ENCODE measurements at places on chromosomes 2 and 18.

DNA sequence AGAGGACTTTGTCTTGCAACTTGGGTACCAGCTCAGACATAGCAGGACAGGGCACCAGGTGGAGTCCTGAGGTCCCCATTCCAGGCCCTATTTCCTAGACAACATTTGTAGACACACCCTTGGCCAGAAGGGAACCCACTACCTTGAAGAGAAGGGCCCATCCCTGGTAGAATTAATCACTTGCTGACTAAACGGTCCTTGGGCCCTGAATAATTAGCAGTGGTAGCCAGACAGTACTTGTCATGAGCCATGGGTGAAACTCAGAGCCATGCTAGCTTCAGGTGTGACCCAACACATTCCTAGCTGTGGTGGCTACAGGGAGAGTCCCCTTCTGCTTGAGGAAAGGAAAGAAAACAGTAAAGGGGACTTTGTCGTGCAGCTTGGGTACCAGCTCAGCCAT is 28.5 kb upstream of the ACTR2 start:
- no peak for DNase-seq

DNA sequence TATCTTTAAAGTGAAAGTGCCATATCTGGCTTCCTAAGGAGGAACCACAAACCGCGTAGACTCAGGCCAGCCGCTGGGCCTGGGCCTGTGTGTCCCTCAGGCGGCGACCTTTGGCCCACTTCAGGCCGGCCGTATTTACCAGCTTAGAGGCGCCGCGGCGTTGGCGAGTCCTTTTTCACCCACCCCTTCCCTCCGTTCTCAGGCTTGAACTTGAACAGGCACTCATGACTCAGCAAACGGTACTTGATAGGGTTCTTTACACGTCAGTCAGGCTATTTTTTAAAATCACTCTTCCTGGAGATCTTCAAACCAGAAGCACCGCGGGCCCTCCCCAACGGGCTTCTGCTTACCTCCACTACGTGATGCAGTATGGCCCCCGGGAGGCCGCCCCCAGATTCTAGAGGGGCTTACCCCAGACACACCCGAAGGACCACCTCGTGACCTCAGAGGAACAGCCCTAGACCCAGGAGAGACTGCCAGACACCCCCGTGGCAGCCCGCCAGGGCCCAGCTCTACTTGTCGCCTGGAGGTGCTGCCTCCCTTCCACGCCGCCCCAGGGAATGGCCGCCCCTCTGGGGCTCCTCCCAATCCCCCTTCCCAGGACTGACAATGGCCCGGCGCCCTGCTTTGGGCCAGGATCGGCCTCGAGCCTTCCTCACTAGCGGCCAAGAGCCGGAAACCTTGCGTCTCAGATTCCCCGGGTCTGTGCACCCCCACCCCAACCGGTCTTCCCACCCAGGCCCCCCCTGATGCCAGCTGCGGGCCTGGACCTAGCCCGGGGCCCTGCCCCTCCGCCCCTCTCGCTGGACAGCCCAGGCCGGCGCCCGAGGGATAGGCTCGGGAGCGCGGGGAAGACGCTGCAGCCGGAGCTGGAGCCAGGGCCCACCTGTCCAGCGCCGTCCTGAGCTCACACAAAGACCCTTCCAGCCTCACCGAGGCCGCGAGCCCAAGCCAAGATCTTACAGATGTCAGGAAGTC is 33.8 kb upstream of the IMPA2 start:
- peak; percentile 7 for DNase-seq

- DNase-seq: no peak
Measured at GRCh38 chr2:148184976-148185375, 164.1 kb downstream of the MBD5 start.

DNA sequence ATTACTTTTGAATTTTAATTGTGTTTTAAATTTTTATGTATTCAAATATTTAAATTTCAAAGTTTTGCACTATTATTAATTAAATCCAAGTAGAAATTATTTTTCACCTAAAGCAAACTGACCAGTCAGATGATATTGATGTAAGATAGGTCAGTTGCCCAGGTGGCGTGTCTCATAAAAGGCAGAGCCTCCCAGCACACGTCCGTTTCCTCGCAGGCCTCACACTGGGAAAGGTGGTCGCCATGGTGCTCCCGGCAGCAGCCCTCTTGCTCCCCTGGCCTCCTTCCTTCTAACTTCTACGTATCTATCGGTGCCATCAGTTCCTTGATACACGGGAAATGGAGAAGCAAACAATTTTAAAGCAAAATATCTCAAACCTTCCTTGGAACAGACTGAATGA is 516.8 kb downstream of the GALR1 start:
- DNase-seq: no peak

DNA sequence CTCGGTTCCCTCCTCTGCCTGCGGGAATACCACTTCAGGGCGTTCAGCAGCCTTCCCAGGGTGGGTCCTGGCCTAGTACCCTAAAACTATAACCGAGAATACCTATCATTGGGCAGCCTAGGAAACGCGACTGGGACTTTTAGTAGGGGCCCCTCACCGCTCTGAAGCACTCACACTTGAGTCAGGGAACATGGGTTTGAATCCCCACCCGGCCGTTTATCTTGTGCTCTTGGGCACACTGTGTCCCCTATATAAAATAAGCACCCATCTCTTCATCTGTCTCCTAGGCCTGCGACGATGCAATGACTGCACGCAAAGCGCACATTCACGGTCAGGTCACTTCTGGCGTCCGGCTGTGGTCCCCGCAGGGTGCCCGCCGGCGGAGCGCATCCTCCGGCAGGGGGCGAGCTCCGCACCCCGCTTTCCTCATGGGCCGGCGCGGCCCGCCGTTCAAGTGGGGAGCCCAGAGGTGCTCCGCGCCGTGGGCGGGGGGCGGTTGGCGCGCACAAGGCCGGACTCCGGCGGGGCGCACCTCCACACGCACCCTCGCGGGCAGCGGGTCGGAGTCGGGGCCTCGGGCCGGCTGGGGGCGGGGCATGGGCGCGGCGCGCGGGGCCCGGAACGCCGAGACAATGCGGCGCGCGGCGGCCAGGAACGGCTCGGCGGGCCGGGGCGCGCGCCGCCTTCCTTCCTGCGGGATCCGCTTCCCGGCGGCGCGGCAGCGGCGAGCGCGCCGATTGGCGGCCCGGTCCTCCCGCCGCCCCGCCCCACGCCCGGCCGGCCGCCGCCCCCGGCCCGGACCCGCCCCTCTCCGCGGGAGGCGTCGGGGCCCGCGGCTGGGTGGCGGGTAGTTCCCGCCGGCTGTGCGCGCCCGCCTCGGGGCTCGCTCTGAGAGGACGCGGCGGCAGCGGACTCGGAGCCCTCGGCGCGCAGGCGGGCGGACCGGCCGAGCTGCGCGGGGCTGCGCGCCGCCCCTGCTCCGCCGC is at the start of gene ASAP2:
ASAP2 (plus strand) TSS at position 850 of the 986 bp plus-strand sequence. CDS start 293 bp downstream, outside the sequence.
- peak; percentile 62 for DNase-seq
